NK-92 treated with Interleukin-12 subunit alpha and Interleukin-12 subunit beta, amount 100 ng/mL, for 24 hours (cell line): ENCODE measurements at places on chromosomes 13 and 19.

DNA sequence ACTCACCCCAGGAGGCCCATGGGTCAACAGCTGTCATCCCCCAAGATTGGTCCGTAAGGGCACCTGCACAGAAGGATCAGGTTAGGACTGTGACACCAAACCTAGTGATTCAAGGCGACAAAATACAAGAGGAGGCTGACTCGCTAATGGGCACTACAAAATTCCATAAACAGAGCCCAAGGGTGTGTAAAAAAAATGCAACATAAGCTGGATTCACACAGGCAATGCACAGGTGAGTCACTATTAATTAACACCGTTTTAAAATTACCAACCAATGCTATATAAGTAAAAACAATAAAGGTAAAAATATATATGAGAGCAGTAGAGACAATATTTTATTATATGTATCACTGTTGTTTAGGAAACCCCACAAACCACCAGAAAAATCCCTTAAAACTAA is 1.9 kb downstream of the ZNF606 start:
- DNase-seq = no peak

- no peak for DNase-seq
These were observed 35.5 kb upstream of the CSNK1A1L start for GRCh38 chr13:37141011-37141410.

- no peak for DNase-seq
These were observed 40.8 kb downstream of the TNFRSF19 start for GRCh38 chr13:23610966-23611491.

- no peak for DNase-seq
These were observed 2.6 kb downstream of the ADAT3 start for GRCh38 chr19:1907563-1908363.

DNA sequence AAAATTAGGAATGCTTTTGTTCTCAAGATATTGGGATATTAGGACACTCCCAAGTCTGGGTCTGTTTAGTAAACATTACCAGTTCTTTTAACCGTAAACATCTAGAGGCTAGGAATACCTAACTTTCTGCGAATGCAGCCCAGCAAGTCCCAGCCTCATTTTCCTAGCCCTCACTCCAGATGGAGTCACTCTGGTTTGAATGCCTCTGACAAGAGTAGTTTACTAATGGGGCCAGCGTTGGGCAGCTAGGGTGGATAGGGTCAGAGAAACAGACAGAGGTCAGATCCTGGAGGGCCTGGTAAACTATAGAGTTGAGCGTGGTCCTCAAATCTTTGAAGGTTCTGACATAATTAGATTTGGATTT is 53.6 kb downstream of the WDFY2 start:
- no peak for DNase-seq

GRCh38 chr13:113774177-113775107 is 15.4 kb downstream of the TMEM255B start:
- DNase-seq = no peak

- no peak for DNase-seq
These were observed 1.2 kb upstream of the NUP62 start for GRCh38 chr19:49930483-49931011.

- DNase-seq = no peak
These were observed 110.6 kb downstream of the LIG4 start for GRCh38 chr13:108104736-108105135.

DNA sequence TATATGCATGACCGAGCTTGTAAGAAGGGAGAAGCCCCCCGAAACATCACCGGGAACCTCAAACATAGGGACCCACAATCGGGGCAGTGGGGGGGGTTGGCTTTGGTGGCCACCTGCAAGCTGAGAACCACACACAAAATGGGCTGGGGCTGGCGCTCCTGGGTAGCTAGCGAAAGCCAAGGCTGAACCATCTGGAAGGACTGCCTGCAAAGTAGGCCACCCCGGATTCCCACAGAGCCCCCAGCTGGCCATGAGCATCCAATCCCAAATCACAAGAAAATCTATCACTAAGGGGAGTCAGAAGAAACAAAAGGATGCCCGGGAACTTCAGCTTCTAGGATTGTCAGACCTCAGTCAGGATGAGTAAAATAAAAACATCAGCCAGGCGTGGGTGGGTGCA is 2.8 kb upstream of the PSPN start:
- no peak for DNase-seq

DNA sequence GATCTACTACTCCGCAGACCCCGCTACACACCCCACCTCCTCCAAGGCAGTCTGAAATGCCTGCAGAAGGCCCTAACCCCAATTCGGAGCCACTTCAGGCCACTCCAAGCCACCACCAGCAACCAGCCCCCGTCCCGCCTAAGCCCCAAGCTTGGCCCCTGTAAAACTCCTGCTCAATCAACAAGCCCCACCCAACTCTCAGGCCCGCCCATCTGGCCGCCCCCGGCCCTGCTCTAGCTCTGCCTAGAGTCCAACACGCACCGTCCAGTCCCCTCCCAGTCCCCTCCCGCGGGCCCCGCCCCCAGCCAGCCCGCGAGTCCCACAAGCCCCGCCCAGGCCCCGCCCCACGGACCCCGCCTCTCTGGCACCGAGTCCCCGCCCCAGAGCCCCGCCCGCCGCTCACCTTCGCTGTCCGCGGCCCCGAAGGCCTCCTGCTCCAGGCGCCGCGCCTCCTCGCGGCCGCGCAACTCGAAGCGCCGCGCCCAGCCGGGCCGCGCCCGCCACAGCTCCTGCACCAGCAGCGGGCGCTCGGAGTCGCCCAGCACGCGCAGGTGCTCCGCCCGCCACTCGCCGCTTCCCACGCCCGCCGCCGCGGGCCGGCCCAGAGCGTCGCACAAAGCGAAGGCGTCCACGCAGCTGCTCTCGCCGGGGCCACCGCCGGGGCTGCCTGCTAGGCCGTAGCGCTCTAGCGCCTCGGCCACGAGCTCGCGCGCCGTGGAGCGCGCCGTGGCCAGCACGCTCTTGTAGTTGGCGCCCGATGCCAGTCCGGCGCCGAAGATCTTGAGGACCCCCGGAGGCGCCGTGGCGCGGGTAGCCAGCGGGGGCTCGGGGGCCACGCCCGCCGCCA is 1.6 kb downstream of the RASIP1 start:
- DNase-seq = no peak

- no peak for DNase-seq
These were observed 265.6 kb downstream of the GPC5 start for GRCh38 chr13:91664039-91664438.

GRCh38 chr19:37691881-37692504 is 27.6 kb downstream of the ZNF607 start:
- no peak for DNase-seq

GRCh38 chr13:111251646-111252445 is 68.6 kb upstream of the TEX29 start:
- no peak for DNase-seq

DNA sequence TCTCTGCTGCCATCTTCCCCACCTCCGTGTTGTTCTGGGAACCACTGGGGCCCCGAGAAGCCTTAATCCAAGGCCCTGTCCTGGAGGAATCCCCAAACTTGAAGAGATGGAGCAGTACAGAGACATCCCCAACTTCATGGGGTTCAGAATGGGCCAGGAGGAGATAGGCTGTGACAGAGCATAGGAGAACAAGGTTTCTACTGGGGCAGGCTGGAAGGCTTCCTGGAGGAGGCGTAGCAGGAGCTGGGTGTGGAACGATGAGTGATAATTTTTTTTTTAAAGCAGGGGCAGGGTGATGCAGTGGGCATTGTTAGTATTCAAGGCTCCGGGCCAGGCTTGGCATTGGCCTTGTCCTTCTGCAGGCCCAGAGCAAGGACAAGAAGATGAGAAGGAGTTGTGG is 3.3 kb downstream of the CYP4F8 start:
- DNase-seq = no peak

GRCh38 chr13:114105521-114106225 is 26.8 kb downstream of the RASA3 start:
- DNase-seq = no peak

- peak; percentile 26 for DNase-seq
These were observed 19.4 kb downstream of the ACTN4 start for GRCh38 chr19:38666663-38667511.

- no peak for DNase-seq
These were observed 1589.1 kb upstream of the SPRY2 start for GRCh38 chr13:81929988-81930387.

GRCh38 chr19:14437578-14438140 is 4.6 kb downstream of the PKN1 start:
- DNase-seq = no peak

GRCh38 chr19:32692727-32693061 is 1.1 kb downstream of the NUDT19 start:
- DNase-seq = no peak

DNA sequence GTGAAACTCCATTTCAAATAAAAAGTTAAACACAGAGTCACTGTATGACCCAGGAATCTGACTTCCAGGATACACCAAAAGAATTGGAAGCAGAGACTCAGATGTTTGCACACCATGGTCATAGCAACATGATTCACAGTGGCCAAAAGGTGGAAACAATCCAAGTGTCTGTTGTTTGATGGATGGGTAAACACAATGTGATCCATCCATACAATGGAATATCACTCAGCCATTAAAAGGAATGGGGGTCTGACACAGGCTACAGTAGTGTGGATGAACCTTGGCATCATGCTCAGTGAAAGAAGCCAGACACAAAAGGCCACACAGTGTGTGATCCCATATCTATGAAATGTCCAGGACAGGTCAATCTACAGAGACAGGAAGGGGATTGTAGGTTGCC is 174.3 kb downstream of the PTPRS start:
- DNase-seq = no peak

DNA sequence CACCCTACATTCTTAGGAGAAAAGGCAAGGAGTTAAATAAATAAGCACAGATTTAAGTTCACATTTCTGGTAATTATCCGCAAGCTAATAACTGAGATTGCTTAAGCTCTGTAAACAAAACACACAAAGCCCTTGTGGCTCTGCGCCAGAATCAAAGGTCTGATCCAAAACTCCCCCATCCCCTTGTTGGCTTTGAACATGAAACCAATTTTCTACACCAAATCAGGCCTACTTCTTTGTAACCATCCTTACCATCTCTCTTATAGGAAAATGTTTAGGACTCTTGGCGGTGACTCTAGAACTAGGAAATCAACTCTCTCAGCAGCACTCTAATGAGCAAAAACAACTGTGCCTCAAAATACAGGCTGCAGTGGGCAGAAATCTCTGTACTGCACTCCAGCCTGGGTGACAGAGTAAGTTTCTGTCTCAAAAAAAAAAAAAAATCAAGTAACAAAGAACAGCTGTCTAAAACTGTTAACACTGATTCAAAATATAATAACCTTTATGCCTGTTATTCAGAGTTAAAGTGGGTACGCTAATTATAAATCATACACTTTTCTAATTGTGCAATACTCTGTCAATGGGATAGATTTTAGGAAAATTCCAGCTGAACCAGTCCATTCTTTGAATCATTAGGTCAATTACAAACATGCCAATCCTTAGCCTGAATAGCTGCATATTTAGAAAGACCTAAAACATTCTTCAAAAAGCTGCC is 25.8 kb downstream of the ABCC4 start:
- no peak for DNase-seq

DNA sequence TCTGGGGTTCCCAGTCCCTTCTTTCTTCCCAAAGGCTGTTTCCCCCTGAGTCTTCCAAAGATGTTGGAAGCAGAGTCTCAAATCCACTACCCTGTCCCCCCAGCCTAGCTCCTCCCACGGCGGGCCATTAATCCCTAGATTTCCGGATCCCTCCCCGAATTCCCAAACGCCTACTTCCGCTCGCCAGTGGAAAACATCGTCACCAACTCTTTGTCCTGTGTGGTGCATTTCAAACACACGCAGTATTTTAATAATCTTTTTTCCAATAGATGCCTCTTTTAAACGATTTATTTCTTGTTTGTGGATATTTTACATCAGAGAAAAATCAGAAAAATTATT is 610 bp downstream of the ZNF791 start:
- no peak for DNase-seq

- no peak for DNase-seq
These were observed 224.4 kb upstream of the HTR2A start for GRCh38 chr13:47121092-47121763.

- DNase-seq = no peak
These were observed 14.9 kb upstream of the SLITRK5 start for GRCh38 chr13:87656306-87656705.

DNA sequence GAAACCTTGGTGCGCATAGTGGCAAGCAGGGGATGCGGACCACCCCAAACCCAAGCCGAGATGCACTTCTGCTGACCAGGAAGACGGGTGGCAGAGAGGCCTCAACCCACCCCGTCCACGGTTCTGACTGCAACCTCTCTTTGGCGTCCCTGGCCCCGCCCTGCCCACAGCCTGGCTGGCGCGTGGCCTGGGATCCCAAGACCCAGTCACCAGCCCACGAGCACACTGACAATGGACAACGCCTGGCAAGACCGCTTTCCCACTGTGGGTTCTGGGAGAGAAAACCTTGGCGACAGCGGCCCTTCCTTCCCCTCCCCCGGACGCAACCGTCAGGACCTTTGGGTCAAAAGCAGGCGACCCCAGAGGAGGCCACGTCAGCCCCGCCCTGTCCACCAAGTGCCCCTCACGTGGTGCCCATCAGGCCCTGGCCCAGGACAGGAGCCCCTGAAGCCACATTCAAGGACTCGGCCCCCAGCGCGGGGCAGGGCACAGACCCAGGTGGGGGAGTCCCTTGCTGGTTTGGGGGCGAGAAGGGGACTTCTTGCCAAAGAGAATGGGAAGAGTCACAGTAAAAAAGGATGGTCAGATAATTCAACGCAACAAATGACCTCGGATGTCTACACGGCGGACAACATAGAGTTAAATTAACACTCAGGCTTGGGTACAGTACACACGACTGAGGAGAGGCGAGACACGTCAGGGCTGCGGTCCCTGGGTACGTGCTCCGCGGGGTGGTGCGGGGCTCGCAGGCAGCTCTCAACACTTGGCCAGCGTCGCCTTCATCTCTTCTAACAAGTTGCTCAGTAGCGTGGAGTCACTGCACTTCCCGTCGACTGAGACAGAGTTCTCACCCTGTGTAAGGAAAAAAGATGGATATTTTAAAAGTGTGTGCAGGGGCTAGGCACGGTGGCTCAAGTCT is 5.0 kb downstream of the IZUMO4 start:
- no peak for DNase-seq

DNA sequence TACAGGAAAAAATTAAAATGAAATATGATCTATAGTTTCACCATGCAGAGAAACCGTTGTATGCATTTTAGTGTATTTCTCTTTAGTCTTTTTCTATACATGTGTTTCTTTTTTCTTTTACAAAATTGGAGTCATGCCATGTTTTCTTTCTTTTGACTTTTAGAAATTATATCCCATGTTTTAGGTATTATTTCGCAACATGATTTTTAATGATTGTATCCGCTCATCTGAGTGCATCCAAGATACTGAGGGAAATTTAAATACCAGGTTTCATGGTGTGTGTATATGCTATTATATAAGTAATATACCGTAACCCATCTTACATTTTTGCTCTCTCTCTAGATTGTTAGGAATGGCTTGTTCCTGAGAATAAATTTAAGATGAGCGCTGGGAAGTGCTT is 82.3 kb downstream of the GPR12 start:
- no peak for DNase-seq

GRCh38 chr19:20367811-20368294 is 197.7 kb downstream of the ZNF737 start:
- no peak for DNase-seq

- no peak for DNase-seq
These were observed 16.1 kb upstream of the MADCAM1 start for GRCh38 chr19:480016-480855.

- DNase-seq = no peak
These were observed 1478.3 kb downstream of the UQCRFS1 start for GRCh38 chr19:27734496-27735220.

GRCh38 chr13:67048821-67049150 is 181.3 kb downstream of the PCDH9 start:
- DNase-seq = no peak

GRCh38 chr19:19546751-19547162 is 8.7 kb downstream of the CILP2 start:
- no peak for DNase-seq
